SHP77 treated with DMSO at 0.1 percent for 48 hours (cell line): ENCODE measurements at places on chromosomes 16 and 17.

GRCh38 chr17:16917671-16918394 is 54.1 kb downstream of the TNFRSF13B start:
- DNase-seq = no peak

DNA sequence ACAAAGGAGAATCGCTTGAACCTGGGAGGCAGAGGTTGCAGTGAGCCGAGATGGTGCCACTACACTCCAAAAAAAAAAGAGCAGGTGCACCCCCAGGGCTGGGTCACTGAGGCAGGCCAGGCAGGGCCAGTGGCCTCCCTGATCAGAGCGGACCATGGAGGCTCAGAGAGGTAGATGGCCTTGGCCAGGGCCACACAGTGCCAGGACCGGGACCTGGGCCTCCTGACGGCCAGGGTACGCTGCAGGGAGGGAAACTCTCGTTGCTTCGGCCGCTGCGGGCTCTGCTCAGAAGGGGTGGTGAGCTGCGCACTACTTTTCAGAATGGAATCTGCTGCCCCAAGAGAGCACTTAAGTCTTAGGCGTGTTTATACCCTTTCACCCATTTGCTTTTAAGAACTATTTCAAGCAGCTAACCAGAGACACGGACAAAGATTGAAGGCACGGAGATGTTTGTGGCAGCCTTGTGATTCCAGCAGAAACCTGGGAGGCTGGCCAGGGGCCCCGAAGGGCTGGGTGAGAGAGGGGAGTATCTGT is 17.1 kb downstream of the MYO1C start:
- DNase-seq = no peak

DNA sequence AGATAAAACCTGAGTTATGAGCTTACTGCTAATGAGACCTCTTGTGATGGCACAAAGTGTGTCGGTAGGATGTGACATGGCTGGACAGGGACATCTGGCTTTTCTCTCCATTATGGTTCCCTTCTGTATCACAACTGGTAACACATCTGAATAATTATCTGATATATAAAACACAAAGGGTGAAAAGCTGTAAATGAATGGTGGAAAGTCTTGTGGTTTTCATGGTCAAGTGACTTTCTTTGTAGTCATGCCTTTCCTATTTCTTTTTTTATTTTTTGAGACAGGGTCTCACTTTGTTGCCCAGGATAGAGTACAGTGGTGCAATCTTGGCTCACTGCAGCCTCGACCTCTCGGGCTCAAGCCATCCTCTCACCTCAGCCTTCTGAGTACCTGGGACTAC is 35.3 kb upstream of the ZFHX3 start:
- DNase-seq = no peak

DNA sequence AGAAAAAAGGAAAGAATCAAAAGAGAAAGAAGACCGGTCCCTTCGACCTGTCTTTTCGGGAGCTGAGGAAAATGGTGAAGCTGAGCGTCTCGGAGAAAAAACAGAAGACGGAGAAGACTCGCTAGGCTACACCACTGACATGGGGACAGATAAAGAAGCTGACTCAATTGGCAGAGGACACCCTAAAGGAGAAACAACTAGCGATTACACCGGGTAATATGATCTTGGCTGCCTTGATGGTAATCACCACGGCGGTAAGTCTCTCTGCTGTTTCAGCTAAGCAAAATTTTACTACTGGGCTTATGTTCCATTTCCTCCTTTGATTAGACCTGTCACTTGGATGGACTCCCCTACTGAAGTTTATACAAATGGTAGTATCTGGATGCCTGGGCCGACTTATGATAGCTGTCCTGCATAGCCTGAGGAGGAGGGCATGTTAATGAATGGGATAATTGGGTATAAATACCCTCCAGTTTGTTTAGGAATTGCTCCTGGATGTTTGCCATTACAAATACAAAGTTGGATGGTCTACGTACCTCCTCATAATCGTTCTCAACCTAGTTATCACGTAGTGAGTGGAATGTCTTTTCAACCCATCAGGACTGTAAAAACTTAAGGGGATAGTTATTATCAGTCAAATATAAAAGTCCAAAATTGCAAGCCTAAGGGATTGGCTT is 24.1 kb downstream of the ALOX15B start:
- DNase-seq = no peak

DNA sequence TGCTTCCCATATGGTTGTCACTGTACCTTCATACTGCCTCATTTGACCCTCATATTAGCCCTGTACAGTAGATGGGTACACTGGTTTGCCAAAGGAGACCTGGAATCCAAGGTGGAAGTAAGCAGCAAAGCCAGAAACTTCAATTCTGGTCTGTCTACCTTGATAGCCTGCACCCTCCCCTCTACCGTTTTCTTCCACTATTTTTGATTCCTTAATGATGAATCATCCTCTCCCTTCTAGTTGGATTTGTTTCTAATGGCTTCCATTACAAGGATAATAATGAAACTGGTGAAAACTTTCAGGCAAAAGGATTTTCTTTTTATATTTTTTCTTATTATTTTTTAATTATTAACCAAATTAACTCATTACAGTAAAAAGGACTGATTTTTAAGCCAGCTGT is 17.3 kb downstream of the TAC4 start:
- no peak for DNase-seq

- DNase-seq = no peak
Observed at GRCh38 chr17:33968350-33969044, 286.6 kb upstream of the CCL2 start.

DNA sequence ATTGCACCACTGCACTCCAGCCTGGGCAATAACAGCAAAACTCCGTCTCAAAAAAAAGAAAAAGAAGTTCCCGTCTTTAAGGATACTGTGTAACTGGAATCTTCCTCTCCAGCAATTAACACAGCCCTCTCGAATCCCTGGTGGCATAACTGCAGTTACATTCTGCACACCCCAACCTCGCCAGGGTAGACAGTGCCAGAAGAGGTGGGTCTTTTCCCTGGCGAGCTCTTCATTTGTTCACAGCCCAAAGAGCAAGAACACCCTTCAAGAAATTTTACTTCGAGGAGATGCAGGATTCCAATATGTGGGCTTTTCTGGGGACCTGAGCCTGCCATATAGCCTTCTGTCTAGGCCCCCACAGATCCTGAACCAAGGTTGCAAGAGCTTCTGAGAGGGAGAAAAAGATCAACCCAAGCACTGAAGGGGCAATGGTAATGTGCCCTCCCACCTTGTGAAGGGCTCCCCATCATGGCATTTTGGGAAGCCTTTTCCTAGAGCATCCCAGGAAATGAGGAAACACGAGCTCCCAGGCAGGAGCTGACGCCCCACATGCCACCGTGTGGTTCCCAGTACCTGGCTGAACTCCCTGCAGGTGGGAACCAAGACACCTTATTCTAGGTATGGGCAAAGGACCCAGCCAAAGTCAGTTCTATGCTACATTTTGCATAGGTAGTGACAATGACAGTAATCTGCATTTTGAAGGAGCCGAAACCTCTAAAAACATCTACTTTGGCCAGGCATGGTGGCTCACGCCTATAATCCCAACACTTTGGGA is 26.9 kb downstream of the TK2 start:
- DNase-seq = no peak

- no peak for DNase-seq
Observed at GRCh38 chr17:55069983-55070529, 101.5 kb downstream of the STXBP4 start.

DNA sequence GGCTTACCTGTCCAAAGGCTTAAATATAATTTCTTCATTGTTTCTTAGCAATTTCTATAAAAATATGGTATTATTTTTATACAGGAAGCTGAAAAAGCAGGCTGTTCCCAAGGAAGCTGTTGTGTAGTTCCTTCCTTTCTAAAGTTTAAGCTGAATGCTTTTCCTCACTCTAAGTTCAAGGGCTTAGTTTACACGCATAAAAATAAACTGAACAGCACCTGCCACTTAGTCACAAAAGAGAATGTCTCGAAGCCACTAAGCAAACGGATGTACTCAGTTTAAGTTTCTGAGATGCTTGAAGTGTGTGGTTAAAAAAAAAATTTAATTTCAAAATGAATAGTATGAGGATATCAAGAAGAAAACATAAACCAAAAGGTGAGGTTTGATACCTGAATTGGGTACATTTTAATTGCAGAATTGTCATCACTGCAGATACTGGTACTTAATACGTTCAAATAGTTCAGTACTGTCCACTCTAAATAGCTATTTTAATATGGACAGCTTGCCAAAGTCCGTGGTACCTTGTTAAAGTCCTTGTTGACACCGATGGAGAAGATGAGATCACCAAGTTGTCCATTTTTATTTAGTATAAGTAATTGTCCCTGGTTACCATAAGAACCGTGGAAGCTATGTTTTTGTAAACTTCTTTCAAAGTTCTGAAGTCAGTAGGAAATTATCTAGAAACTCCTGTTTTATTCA is 38.1 kb downstream of the MRTFB start:
- DNase-seq = no peak

- DNase-seq = no peak
Observed at GRCh38 chr16:49564496-49565229, 191.1 kb downstream of the C16orf78 start.

- no peak for DNase-seq
Observed at GRCh38 chr17:80807882-80808281, 183.8 kb upstream of the CHMP6 start.

DNA sequence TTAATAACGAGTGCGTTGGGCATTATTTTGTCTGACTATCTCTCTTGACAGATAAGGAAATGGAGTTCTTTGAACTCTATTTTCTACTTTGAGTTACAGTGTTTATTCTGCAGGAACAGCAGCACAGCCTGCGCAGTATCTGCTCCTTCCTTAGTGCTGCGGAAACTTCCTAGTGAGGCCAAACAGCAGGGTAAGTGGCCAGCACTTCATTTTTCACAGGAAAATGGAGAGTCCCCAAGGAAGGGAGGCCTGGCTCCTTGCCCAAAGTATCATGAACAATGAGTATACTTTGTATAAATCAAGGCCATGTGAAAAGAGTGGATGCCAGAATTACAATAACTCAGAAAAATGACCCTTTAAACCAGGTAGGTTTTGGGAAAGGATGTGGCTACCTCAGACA is 140.6 kb downstream of the VPS53 start:
- no peak for DNase-seq

DNA sequence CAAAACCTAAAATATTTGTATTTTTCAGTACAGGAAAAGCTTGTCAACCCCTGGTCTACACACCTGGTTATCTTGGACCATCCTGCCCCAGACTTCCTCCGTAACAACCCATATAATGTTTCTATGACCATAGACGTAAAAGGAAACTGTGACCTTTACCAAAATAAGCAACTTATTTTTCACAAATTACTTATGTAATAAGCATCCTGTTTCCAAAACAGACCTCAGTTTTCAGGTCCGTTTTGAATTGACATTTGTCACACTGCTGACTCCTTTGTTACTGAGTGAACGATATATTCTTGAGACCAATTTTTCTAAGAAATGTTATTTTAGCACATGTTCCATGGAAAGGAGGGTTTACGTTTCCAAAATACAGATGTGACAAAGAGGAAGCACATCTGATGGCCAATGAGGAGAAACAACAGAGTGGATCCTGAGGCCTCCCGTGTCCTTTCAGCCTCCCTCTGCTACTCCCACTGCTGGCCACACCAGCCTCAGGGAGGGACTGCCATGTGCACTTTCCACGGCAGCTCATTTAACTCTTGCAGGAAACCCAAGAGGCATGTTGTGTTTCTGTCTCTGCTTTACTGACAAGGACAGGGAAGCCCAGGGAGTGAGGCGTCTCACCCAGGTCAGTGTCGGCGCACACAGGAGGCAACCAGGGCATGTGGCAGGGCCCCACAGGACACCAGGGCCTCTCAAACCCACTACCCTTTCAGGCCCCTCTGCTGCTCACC is 20.1 kb upstream of the ALDH3A1 start:
- DNase-seq = no peak

- no peak for DNase-seq
Observed at GRCh38 chr16:56780646-56781045, 50.7 kb downstream of the NUP93 start.

DNA sequence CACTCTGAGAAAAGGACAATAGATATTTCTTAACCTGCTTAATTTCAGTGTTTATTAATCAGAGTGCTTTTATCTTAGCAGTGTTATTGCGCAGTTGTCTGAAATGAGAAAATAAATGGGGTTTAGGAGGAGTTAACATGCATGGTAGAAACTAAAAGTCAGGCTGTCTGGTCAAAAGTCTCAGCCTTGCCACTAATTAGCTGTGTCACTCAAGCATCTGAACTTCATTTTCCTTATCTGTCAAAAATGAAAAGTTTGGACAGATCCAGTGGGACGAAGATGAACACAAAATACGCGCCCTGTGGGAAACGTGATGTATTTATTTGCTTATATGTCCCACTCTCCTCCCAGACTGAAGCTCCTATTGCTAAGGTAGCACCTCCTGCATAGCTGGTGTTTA is 6.3 kb upstream of the MEIOB start:
- no peak for DNase-seq

GRCh38 chr16:72848759-72849664 is 198.9 kb downstream of the ZFHX3 start:
- DNase-seq = peak; percentile 67

GRCh38 chr16:31356566-31357323 is 1.8 kb downstream of the ITGAX start:
- no peak for DNase-seq

DNA sequence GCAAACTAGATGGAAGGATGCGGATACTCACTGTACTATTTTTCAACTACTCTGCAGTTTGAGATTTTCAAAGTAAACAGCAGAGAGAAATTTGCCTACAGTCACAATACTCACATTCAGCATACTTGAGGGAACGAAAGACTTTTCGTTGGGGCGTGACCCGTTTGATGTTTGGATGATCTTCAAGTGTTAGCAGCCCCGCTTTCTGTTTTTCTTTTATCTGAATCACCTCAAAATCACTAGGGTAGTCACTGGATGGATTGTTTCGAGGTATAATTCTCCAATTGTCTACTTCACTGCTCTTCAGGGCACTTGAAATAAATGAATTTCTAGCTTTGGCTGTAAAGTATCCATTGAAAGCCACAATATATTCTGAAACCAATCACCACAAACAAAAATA is 17.8 kb downstream of the MBTPS1 start:
- no peak for DNase-seq

GRCh38 chr17:81831957-81832607 is 1.0 kb downstream of the MCRIP1 start:
- DNase-seq = peak; percentile 32

DNA sequence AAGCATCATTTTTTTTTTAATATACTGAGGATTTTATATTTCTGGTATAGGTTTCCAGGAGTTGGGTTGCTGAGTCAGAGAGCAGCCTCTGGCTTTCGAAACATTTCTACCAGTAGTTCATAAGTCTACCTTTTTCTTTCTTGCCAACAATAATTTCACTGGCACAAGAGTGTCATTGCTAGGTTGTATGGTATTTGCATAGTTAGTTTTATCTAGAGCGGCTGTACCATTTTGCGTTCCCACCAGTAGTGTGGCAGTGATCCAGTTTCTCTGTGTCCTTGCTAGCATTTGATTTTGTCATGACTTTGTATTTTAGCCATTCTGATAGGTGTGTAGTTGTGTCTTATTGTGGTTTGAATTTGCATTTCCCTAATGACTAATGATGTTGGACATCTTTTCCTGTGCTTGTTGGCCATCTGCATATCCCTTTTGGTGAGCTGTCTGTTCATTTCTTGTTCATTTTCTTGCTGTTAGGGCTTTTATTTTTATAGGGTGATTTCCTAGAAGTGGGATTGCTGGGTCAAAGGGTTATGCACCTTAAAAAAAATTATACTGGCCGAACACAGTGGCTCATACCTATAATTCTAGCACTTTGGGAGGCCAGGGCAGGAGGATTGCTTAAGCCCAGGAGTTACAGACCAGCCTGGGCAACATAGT is 39.9 kb downstream of the SNX29 start:
- no peak for DNase-seq

GRCh38 chr17:57086069-57086930 is 1.3 kb downstream of the AKAP1 start:
- no peak for DNase-seq

- no peak for DNase-seq
Observed at GRCh38 chr17:74280093-74280513, 6.1 kb downstream of the DNAI2 start.

- no peak for DNase-seq
Observed at GRCh38 chr16:26672206-26672605, 394.5 kb upstream of the C16orf82 start.
